Activated gamma-delta T cell treated with anti-CD3 and anti-CD28 coated beads, Interleukin-2, amount 50 U/mL, for 16 hours (primary cell): ENCODE measurements at places on chromosomes 16 and 17.

- no peak for DNase-seq
Measured at GRCh38 chr16:86512860-86513470, 2.6 kb downstream of the FOXF1 start.

DNA sequence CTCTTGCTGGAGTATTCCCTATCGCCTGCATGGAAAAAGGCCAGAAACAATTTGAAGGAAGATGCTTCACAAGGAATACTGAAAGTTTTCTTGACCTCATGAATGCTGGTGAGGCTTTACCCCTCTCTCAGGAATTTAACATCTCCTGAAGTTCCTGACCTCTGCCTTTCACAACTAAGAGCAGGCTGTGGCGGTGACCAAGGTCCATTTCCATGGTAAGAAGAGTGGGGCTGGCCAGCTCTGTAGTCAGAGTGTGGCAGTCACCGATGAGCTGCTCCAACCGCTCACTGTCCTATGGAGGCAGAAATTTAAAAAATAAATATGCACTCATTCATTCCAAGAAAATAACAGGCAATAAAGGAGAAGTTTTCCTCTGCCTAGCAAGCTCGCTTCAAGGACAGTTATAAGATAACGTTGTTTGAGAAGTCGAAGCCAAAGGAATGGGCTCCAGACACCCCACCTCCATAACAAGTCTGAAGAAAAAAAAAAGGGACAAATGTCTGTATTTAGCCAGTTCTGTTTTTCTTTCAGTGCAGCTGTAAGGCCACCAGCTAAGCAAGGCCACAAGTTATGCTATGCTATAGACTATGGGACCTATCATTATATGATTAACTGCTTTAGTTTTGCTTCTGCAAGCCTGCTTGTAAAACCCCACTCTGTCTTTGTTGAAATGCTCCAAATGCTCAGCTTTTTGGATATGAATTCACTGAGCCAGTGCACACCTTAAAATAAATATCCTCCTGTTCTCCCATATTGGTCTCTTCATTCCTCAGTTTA, 6.0 kb upstream of the CCL4L2 start:
- DNase-seq: no peak

- DNase-seq: no peak
Measured at GRCh38 chr17:69678206-69678605, 263.7 kb downstream of the MAP2K6 start.

DNA sequence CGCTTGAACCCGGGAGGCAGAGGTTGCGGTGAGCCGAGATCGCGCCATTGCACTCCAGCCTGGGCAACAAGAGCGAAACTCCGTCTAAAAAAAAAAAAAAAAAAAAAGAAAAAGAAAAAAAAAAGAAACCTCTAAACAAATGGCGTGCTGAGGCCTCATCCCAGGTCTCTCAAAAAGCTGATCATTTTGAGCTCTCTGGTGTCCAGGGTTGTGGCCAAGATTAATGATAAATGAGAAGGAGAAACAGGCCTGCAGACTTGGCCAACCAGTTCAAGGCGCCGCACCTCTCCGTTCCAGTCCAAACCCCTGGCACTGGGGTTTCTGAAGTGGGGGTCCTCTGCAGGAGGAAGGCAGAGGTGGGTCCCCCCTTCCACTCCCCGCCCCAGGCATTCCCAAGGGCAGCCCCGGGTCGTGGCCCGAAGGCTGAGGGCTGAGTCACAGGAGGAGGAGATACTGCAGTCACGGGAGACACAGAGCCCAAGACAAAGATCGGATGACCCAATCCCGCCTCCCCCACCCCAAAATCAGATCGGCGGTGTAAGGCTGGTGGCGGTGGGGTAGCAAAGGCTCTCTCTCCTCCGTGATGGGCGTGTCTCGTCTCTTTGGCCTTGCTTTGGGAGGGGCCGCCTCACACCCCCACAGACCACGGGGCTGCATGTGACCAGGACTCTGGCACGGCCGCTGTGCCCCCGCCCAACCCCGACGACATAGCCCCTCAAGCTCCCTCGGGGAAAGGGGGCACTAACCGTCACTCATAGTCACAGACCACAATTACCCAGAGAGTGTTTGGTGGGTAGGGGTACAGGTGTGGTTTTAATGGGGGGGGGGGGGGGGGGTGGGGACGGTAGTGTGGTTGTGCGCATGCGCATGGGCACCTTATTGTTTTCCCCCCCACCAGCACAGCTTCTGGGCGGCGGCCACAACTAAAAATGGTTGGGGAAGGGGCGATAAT, 1.1 kb downstream of the VAT1 start:
- no peak for DNase-seq

DNA sequence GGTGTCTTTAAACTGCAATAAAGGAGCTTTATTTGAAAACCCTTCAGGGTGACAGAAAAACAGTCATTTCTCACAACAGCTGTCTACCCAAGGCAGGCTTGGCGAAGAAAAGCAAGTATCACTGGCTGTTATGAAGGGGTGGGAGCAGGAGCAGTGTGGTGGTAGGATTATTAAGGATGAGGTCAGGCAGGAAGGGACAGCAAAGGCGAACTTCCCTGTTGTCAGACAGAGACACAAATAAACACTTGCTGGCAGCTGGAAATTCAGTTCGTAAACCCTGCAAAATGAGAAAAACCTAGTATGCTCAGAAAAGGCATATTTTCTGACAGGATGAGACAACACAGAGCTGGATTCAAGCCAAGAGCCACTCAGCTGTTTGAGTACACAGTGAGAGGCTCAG, 416.3 kb upstream of the CDH5 start:
- no peak for DNase-seq

GRCh38 chr17:61460796-61461585, 8.8 kb downstream of the TBX4 start:
- no peak for DNase-seq

GRCh38 chr17:44496815-44497214, 6.4 kb downstream of the GPATCH8 start:
- no peak for DNase-seq
